NCI-H69 (cell line): ENCODE measurements at places on chromosomes 12 and 14.
A peak's percentile ranks its signal among the peaks of the same experiment; 100 is the strongest.

DNA sequence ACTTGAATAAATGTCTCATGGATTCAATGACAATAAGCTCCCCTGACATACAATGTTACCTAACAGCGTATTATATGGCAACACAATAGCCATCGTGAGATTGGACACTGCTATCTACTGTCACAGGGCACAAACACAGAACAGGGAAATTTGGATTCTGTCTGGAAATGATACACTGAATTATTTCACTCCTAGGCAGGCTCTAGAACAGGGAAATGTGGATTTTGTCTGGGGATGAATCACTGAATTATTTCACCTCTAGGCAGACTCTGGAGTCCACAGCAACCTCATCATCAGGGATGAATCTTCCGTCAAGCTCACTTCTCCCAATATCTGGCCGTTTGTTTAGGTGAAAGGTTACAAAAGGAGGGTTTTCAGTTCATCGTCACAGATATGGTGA is 288.8 kb downstream of the TMEM132D start:
- no peak for DNase-seq

GRCh38 chr14:105919458-105920150 is 393.2 kb downstream of the TMEM121 start:
- DNase-seq: no peak

DNA sequence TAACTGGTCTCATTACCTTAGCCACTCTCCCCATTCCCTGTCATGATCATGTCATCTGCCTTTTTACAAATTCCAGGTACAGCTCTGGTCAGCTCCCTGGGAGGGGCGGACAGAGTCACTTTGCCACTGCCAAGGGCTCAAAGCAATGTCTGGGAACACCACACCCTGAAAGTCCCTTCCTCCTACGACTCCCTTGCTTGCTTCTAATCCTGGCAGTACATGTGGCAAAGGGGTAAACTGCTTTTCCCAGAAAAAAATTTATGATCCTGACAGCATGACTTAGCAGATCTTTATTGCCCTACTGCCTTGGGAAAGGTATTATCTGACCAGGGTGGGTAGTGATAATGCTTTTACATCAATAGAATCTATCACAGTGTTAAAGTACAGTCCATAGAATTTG is 376.0 kb upstream of the PDE3A start:
- DNase-seq: no peak

GRCh38 chr14:88269806-88270420 is 53.2 kb downstream of the KCNK10 start:
- DNase-seq: no peak

- DNase-seq: peak; percentile 97
Observed at GRCh38 chr12:57454566-57455373, at the start of gene INHBE. Gene INHBE (plus strand): TSS chr12:57455307. CDS start chr12:57455537, 230 bp downstream.

DNA sequence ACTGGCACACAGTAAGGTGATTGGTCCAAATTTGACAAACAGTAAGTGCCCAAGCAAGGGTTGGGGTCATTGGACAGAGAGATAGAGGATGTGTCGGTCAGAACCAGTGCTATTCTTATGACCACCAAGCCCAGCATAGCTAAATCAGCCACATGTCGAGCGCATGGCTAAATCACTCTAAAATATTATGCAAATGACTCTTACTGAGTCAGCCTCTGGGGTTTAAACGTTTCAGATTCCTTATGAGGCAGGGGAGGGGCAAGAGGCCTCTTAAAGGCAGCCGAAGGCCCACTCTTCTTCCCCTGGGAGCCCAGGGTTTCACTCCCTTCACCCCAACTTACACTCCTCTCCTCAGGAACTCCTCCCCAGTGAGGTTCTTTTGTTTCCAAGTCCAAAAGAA is 603 bp upstream of the ENDOU start:
- DNase-seq: no peak

GRCh38 chr12:9361879-9362326 is 153.7 kb upstream of the PZP start:
- DNase-seq: no peak

DNA sequence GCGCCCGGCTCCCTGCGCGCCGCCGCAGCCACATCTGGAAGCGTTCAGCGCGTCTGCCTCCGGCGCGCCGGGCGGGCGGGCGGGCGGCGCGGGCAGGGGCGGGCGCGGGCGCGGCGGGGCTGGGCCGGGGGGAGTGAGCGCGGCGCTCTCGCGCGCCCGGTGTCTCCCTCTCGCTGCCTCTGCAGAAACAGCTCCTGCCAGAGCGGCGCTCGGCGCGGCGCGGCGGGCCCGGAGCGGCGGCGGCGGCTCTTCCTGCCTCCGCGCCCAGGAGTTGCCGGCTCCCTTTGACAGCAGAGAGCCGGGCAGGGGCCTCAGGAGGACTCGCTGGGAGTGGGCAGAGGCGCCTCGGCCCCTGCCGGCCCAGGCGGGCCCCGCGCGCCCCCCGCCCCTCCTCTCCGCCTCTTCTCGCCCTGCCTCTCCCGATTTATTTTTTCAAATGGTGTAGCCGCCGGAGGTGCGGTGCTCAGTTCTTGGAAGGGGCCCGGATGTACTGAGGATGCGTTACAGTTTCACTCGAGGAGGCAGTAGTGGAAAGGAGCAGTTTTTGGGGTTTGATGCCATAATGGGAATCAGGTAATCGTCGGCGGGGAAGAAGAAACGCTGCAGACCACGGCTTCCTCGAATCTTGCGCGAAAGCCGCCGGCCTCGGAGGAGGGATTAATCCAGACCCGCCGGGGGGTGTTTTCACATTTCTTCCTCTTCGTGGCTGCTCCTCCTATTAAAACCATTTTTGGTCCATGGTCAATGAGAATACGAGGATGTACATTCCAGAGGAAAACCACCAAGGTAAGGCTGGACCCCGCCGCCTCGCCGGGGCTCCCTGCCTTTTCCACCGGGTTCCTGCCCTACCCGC is at the start of gene CACNA1C:
CACNA1C (plus strand) TSS at position 162 of the 853 bp plus-strand sequence; CDS start at position 738, 576 bp downstream.
- DNase-seq: peak; percentile 89

GRCh38 chr12:42421844-42422779 is 96.1 kb downstream of the PPHLN1 start:
- no peak for DNase-seq

DNA sequence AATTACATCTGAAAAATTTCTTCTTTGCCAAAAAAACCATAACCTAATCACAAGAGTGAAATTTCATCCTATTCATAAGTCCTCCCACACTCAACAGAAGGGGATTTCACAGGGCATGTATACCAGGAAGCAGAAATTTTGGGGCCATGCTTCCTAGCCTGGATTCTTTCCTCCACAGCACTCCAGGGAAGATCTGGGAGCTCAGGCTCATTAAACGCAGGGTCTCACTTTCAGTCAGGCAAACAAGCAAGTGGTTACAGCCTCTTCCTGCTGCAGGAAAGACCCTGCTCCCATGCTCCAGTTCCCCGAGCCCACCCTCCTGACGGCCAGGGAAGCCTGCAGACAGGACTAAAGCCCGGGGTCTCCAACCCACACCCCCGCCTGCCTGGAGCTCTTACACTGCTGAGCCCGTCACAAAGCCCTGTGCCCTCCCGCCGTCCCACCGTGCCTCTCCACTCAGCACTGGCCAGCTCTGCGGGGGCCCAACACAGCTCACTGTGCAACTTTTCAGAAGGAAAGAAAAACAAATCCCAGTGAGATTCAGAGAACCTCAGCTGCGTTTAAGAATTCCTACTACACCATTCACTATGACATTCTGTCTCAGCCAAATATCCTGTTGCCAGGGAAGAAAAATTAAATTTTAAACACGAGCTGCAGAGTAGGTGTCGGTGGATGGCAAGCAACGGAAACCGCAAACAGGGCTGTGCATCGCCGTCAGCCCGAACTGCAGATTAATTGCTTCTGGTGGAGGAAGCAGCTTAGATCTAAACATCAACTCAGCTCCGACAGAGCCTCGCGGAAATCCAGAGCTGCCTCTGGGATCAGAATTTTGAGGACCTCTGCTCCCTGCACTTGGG is 106.7 kb upstream of the SFSWAP start:
- DNase-seq: no peak

- DNase-seq: peak; percentile 76
Observed at GRCh38 chr12:121400332-121401139, 618 bp downstream of the RNF34 start.

DNA sequence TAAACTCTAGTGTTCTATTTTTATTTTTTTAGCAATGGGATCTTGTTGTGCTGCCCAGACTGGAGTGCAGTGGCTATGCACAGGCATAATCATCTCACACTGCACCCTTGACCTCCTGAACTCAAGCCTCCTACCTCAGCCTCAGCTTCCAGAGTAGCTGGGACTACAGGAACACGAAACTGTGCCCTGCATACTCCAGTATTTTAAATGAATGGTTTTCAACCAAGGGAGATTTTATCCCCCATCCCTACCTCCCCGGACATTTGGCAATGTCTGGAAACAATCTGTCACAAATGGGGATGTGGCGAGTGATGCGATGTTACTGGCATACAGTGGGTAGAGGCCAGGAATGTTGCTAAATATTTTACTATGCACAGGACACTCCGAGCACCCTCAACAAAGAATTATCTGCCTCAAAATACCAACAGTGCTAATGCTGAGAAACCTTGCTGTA is 2.1 kb downstream of the CBX5 start:
- DNase-seq: no peak

- DNase-seq: peak; percentile 97
Observed at GRCh38 chr14:68306934-68307789, 485.7 kb downstream of the ZFP36L1 start.

DNA sequence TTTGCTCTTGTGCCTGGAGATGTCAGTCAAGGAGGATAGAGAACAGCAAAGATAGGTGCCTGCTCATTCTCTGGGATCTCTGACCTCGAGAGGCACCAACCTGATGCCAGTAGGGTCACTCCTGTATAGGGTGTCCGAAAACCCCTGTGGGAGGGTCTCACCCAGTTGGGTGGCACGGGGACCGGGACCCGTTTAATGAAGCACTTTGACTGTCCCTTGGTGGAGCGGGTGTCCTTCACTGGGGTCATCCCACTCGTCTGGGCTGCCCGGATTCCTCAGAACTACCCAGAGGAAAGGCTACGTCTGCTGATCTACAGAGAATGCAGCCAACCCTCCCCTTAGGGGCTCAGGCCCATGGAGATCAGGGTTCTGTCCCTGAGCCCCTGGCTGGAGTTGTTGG is 157.6 kb downstream of the CAPZA3 start:
- DNase-seq: no peak

GRCh38 chr14:32081901-32082300 is 4.8 kb downstream of the ARHGAP5 start:
- DNase-seq: peak; percentile 22

GRCh38 chr12:68240975-68241374 is 12.4 kb downstream of the IL22 start:
- peak; percentile 34 for DNase-seq

DNA sequence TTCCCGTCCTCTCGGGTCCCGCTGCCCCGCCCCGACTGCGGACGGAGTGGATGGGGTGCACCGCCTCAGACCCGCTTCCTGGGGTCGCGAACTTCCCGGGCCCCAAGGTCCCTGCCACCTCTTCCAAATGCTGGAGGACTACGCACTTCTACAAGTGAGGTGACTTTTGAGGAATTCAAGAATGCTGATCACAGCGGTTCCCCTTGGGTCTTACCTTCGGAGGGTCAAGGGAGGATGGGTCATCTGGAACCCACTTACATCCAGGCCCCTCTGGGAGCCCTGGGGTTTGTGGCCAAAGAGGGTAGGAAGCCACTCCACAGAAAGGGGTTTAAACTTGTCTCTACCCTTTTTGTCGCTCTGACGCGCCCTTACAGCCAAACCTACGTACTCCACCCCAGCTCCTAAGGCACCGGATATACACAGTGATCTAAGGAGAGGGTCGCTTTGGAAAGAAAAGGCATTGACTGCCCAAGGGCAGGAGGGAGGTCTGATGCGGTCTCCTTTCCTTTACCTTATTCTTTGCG is 532 bp upstream of the PRKD1 start:
- peak; percentile 58 for DNase-seq

DNA sequence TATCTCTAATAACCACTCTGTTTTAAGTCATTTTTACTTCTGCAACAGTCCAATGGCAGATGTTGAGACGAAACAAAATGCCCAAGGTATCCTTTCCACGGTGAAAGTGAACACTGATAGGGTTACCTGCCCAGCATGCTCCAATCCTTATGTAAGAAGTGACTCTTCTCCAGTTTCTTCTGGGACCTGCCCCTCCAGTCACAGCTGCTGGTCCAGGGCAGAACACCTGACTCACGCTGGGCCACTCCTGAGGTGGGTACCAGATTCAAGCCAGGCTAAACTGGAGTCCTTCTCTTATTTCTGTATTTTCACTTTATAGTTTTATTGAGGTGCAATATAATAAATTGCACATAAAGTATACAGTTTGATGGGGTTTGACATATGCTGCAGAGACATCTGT is 16.7 kb downstream of the NT5DC3 start:
- DNase-seq: peak; percentile 17

DNA sequence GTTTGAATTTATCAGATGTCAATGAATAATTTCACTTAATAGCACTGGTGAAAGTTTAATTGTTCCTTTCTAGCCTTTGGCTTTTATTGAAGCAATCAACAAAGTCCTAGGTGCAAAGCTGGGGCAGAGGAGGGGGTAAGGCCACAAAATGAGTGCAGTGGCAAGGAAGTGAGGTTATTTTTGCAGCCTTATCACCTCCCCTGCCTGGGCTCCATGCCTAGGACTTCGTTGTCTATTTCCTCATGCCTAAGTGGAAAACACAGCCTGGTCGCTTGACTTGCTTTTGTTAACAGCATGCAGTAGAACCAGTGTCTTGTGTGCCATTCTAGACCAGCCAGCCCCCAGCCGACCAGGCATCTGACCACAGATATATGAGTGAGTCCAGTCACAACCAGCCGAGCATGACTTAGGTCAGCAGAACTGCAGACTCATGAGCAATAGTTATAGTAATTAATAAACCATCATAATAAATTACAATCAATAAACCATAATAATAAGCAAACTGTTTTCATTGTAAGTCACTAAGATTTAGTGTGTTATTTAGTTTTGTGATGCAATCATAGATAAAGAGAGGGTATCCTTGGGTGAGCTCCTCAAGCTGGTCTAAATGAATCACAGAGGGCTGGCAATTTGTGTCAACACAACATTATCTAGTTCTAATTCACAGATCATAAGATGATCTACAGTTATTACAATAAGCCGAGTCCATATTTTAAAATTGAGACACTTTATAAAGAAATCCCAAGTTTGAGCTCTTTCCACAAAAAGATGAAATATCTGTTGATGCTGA is 156.8 kb downstream of the GLT1D1 start:
- no peak for DNase-seq

GRCh38 chr12:119423285-119423684 is 88.8 kb downstream of the CCDC60 start:
- DNase-seq: peak; percentile 37

- peak; percentile 81 for DNase-seq
Observed at GRCh38 chr12:23950775-23951451, 1.4 kb upstream of the SOX5 start.

- no peak for DNase-seq
Observed at GRCh38 chr14:105135700-105136395, 32.7 kb downstream of the JAG2 start.

GRCh38 chr14:59480166-59480565 is 4.0 kb downstream of the L3HYPDH start:
- no peak for DNase-seq

- no peak for DNase-seq
Observed at GRCh38 chr14:31207287-31207754, 272 bp downstream of the HECTD1 start.

- peak; percentile 34 for DNase-seq
Observed at GRCh38 chr14:50832935-50833630, 2.1 kb upstream of the NIN start.

- no peak for DNase-seq
Observed at GRCh38 chr14:99454246-99454645, 26.4 kb downstream of the SETD3 start.

GRCh38 chr12:65430571-65431306 is 152.3 kb downstream of the MSRB3 start:
- DNase-seq: no peak
